ENCODE measurements at places on chromosomes 6 and 20. TPM values are rescaled to one million over a fixed set of nuclear protein-coding genes. Genes with fewer than 3 reads are reported as not detected.

Gene HDAC2
- 57.6 TPM for total RNA-seq

Gene MOG
- total RNA-seq = not detected

Gene PSORS1C2
- not detected for total RNA-seq

Gene COL19A1
- 0.11 TPM for total RNA-seq

Gene EPPIN
- total RNA-seq = 0.11 TPM

Gene SMPDL3A
- total RNA-seq = 19.6 TPM

Gene PAK5
- not detected for total RNA-seq

Gene NR2E1
- total RNA-seq = not detected
